ENCODE measurements at places on chromosomes 5 and 9.

DNA sequence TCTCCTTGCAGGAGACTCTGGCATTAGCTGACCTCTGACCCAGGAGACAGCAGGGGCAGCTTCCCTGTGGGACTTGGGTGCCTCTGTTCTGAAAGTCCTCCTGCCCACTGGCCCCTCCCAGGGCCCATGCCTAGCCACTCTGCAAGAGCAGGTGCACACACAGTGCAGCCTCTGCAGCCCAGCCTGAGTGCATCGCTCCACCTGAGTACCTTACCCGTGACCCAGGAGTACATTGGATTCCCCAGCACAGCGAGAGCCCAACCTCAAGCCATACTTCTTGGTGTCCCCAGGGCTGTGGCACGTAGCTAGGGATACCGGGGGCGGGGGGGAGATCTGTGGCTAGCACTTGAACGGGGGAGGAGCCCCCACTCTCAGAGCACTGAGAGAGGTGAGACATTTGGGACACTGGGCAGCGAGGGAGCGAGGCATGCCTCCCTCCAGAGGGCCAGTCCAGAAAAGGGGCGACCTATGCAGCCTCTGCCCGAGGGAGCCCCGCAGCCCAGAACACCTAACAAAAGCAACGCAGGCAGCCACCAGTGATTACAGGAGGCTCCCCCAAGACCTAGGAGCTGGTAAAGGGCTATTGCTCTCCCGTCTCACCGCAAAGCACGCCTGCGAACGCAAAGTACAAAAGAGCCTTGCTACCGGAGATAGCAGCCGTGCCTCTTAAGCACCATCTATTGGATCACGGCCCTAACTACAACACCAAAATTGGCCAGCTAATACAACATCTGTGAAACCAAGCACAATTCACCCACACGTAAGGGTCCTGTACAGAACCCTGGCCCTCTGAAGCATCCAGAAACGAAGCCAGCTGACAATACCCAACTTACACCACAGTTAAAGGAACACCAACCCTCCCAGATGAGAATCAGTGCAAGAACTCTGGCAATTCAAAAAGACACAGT is 826 bp upstream of the PRDM9 start:
- DNase-seq: peak; percentile 2

DNA sequence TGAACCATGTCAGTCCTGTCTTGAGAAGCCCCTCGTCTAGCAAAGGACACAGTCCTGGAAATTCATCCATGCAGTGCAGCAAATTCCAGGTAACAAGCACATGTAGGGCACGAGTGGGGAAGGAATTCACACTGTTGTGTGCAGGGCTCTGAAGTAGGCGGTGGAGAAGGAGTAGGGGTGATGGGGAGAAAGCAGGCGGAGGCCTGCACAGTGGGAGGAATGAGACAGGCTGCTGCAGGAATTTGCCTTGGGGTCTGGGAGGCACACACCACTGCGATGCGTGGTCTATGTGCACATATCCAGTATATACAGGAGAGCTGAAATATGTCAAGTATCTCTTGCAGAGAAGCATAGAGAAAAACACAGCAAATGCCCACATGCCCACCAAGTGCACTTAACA is 249.2 kb upstream of the IRX2 start:
- DNase-seq: no peak

DNA sequence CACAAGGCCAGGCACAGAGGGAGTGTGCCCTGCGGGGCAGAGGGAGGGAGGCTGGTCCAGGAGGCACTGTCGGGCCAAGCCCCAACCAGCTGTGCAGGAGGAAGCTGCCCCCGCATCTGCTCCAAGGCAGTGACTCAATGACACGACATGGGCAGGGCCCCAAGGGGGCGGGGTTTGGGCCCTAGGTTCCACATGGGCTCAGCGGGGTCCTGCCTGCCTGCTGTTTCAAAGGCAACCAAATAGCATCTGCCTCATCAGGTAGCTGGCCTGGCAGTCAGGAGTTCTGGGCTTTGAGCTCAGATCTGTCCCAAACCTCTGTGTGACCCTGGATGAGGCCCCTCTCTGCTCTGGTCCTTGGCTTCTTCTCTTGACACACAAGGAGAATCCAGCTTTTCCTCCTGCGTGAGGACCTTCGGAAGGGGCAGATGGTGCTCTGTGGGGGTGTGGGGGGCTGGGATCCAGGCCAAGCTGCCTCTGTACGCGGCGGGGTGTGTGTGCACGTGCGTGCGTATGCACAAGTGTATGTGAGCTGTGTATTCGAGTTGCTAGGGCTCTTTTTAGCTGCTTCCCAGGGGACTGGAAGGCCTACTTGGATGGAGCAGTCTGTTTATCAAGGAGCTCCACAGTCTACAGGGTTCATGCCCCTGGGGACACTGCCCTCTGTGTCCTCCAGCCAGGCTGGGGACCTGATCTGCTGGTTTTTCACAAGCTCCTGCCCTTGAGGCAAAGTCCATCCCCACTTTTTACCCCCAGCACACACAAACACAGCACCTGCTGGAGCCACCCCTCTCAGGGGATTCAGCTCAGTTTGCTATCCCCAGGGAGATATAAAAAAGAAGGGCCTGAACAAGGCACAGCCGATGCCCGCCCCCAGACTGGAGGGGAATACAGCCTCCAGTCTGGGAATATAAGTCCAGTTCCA is 138.9 kb downstream of the RGS3 start:
- peak; percentile 58 for DNase-seq

DNA sequence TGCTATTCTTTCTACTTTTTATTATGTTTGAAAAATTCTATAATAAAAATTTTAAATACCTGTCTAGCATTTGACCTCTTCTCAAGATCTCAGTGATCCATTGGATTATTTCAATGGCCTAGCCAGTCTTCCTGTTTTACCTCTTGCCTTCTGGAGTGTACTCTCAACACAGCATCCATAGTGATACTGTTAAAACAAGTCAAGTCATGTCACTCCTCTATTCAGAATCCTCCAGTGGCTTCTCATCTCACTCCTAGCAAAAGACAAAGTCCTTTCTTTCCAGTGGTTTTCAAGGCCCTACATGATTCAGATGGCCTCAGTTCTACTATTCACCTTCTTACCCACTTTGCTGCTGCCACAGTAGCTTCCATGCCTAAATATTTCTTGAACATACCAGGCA is 1.8 kb downstream of the MARVELD2 start:
- DNase-seq: no peak

- no peak for DNase-seq
Observed at GRCh38 chr5:146101646-146102045, 3.7 kb downstream of the PLAC8L1 start.

DNA sequence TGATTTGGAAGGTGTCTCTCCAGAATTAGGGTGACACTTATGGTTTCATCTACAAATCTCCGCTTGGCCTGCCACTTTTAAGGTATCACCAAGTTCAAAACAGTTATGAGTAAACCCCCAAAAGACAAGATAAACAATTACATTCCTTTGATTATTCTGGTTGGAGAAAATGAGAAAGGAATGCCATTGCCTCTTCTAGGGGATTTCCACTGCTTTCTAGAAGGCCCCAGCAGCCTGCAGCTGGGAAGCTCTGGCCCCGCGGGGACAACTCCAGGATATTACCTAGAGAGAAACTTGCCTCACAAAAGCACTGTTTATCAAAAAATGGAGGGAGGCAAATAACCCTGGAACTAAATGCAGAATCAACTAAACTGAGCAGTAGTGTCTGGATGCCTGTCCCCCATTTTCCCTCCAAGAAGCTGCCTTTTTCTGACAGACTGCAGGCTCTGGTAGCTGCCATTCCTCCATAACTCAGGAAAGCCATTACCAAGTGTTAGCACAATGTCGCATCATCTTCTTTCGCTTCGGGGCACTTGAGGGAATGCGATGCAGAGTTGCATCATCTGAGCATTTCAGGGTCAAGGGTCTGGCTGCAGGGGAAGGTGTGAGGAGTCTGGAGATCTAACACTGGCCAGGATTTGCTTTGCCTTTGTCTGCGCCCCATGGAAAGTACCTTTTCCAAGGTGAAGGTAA is 71.5 kb upstream of the PLPP6 start:
- no peak for DNase-seq

- DNase-seq: no peak
Observed at GRCh38 chr5:32572778-32573480, 12.4 kb upstream of the SUB1 start.
